HT-29 (cell line): ENCODE measurements at places on chromosomes 1 and 21.

DNA sequence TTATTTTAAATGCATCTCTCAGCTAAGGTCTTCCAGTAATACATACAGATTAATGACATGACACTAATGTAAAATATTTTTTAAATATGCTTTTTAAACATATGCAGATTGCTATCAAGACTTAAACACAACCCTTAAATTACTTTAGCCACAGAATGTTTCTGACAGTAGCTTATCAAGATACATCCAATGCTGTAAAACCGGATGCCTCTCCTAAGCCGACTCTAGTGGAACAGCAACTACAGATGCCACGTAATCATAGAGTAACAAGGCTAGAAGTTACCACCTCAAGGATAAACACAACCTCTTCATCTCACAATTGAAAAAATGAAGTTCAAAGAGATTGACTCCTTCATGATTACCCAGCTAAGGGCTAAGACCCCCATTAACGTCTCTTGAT lies 68.4 kb downstream of the ZZZ3 start:
- DNase-seq, result no peak

- no peak for DNase-seq
Observed at GRCh38 chr1:197127246-197127912, 19.1 kb downstream of the ASPM start.

- peak; percentile 21 for DNase-seq
Observed at GRCh38 chr1:152735648-152736047, 22.2 kb upstream of the KPRP start.

GRCh38 chr1:112307930-112308591 lies 88.0 kb upstream of the CTTNBP2NL start:
- no peak for DNase-seq

DNA sequence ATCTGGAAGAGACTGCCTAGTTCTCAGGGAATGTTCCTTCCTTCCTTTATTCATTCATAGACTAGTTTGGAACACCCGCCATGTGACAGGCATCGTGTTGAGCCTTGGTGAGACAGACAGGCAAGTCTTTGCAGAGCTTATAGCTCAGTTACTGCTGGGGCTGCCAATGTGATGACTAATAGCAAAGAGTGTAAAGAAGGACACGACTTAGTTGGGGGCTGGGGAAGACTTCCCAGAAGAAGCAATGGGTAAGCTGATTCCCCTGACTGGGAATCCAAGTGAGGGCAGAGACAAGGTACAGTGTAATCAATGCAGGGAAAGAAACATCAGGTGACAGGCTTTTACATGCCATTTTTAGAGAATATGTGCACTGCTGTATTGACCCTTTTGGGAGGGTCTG lies 51.2 kb downstream of the TENT5C start:
- no peak for DNase-seq

DNA sequence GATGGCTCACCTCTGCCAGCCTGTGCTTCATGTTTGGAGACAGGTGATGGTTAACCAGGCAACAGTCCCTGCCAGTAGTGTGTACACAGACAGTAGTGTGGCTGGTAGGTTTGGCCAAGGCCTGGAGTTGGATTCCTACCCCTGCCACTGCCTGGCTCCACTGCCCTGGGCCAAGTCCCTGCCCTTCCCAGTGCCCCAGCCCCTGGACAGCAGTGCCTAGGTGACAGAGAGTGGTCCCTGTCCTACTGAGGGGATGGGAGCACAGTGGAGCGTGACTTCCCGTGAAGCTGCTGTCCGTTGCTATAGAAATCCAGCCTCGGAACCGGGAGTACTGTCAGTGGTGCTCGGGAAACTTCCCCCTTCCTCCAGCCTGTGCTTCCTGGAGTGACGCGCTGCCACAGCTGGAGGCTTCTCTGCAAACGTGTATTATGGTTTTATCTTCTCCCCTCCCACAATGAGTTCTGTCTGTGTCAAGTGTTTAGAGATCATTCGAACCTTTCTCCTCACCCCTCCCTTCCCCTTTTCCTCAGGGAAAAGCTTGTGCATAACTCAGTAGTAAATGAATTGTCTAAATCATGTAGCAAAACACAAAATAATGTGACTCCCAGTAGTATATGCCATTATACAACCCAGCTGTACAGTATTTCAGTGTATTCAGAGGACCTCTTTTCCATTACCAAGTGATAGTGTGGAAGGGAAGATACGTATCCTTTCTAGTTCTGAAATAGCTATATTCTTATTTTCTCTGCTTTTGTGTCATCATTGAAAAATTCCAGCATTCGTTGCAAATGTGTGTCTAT lies 73.4 kb downstream of the GALNT2 start:
- DNase-seq, result peak; percentile 7
